Stimulated activated CD8-positive, alpha-beta memory T cell treated with anti-CD3 and anti-CD28 coated beads, Interleukin-15, amount 100 ng/mL, for 4 hours (primary cell): ENCODE measurements at places on chromosomes 12 and 14.

GRCh38 chr12:32367381-32367780, 32.0 kb upstream of the FGD4 start:
- DNase-seq, result no peak

DNA sequence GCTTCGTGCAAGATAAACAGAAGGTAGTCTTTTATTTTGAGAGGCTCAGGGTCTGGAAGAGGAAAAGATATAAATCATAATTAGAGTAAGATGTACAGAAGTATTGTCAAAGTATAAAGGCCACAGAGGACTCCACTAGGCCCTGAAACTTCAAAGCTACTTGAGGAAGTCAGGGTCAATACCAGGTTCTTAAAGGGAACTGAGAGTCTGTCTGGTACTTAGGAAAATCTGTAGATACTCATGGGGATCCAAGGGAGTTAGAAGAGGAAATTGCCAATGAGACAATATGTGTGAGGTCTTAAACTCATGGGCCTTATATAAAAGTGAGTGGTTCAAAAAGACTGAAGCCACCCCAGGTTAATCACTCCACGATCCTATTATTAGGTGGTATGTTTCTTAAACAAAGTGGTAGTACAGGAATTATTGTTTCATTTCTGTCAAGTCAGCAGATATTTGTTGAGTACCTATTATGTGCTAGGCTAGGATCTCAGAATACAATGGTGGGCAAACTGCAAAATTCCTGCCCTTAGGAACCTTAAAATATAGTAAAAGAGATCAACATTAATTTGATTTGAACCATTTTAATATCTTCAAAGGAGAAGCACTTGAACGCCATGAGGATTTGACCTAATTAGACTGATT, 314.6 kb downstream of the ADAMTS20 start:
- DNase-seq, result no peak

DNA sequence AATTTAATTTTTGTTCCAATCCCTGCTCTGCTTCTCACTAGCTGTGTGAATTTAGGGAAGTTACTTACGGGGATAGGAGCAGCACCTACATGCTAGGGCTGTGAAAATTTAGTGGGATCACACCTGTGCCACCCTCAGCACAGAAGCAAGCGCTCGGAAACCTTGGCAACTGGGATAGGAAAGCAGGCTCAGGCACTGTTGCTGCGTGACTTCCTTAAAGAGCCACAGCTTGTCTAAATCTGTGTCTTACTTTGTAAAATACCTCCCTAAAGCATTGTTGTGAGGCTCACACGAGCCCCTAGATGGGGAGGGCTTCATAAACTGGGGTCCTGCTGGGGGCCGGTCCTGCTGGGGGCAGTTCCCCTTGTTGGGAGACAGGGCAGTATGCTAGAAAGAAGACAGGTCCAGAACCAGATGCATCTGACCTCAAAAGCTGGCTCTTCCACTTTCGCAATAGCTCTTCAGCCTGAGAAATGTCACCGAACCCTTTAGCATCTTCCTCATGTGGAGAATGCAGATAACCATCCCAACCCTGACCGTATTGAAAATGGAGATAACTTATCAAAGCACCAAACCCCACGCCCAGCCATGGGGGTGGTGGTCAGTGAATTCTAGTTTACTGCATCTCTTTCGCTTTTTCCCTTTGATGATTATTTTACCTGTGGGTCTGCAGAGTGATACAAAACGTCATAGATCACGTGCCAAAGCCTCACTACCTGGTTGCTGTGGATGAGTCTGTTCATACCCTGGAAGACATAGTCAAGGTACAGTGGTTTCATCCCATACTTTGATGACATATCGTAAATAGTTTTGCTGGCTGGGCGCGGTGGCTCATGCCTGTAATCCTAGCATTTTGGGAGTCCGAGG, 54.1 kb downstream of the AK7 start:
- DNase-seq, result no peak

- no peak for DNase-seq
These were observed 26.9 kb downstream of the C12orf42 start for GRCh38 chr12:103468837-103469236.

DNA sequence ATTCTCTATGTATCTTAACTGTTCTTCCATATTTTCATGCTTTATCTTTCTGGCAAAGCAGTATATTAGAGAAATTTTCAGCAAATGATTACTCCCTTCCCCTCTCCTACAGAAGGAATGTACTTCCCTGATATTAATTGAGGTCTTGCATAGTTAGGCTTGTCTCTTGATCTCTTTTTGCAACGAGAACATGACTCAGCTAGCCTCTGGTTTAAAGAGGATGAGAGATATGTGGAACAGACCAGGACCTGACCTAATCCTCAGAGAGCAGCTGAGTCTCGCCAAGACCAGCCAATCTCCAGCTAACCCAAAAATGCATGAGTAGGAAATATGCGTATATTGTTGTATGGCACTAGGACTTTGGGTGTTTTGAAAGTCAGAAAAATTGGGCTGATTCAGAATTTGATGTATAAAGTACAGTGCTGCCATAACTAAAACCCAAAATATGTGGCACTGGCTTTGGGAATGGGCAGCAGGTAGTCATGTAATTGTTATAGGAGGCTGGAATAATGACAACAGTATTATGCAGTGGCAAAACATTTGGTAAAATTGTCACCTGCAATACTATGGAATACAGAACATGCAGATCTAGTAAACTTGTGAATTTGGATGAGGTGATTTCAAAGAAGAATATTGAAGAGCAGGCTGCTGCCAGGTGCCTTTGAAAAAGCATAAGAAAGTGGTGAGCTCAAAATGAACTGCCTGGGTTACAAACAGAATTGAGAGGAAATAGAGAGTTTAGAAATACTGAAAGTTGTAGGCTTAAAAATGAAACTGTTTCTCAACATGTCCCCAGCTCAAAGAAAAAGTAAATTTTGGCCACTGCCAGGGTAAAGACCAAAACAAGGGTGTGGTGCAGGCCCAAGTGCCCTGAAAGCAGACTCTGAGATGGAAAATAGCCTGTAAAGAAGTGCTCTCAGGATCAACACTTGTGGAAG, 9.3 kb upstream of the USP15 start:
- no peak for DNase-seq

- DNase-seq, result no peak
These were observed 12.7 kb downstream of the CPSF6 start for GRCh38 chr12:69252033-69252432.

GRCh38 chr12:75121036-75121705, 88.5 kb downstream of the KCNC2 start:
- DNase-seq, result no peak

DNA sequence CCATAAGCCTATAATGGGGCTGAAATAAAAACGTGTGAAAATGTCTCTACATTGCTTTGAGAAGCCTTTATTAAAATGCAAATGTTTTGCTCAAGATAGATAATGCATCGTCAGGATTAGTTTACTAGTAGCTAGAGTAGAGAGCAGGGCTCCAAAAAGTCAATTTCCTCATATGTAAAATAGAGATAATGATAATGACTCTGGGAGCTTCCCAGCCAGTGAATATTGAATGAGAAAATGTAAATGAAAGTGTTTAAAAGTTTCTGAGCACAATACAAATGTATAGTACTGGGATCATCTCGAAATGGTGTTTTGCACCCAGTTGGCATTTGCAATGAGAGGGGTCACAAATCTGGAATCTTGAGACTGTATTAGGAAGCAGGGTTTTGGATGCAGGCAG, 135.3 kb downstream of the OTOGL start:
- DNase-seq, result no peak

DNA sequence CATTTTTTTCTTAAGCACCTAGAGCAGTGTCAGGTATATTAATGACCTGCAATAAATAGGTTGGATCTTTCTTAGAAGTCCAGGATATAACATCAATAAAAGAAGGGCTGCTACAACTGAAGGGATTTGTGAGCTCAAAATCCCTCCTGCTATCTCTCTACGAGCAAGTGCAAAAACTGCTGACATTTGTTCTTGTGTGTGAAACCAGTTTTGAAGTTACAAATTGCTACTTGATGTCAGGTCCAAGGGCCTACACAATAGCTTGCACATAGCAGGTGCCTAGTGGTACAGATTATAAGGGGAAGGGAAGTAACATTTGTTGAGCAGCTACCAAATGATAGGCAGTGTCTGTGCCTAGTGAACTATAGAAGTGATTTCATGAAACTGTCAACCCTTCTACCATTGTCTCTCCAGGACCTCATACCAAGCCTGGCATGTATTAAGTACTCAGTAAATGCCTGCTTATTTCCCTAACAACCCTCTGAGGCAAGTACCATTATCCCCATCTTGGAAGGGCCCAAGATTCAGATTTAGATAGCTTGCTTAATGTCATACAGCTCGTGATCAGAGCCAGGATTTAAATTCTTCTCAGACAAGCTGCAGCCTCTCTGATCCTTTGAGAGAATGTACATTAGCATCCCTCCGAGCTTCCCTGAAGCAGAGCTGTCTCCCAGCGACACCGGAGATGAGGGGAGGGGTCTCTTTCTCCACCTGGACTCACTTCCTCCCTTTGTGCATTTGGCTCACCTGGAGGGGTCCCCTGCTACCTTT, 300.3 kb downstream of the ZFP36L1 start:
- no peak for DNase-seq

GRCh38 chr12:16330560-16330959, 16.9 kb upstream of the MGST1 start:
- no peak for DNase-seq

DNA sequence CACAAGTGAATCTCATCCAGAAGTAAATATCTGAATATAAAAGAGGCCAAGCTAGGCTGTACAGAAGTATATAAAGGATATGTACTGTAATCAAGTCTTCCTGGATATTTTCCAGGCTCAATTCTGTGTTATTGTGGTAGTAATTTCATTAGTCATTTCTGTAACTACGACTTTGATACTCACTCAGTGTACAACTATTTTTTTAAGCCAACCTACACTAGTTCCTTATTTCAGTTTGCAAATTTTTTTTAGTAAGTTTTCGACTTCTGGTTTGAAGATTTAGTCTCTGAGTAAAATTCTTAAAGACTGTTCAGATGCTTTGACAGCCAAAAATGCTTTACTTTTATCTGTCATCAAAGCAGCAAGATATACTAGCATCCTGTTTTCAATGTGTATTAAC, 130.8 kb downstream of the CAPZA3 start:
- DNase-seq, result no peak

- no peak for DNase-seq
These were observed 41.7 kb downstream of the LARP4 start for GRCh38 chr12:50442178-50442908.

DNA sequence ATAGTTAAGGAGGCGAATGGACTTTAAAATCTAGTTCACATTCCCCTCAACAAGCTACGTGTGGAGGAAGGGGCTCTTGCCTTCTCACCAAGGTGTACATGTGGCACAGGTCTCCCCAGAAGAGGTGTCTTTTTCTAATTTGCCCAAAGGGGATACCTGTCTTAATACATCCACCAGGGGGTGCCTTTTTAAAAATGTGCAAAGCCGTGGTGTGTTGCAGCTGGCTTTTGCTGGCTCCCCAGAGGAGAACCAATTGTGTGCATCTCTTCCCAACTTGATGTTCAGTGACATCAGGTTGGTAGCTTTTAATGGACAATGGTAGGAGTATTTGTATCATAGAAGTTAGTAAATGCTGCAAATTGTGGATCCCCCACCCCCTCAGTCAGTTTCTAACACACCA, 33.8 kb downstream of the CREBL2 start:
- DNase-seq, result no peak

- no peak for DNase-seq
These were observed 119.8 kb downstream of the MGST1 start for GRCh38 chr12:16467272-16467671.

DNA sequence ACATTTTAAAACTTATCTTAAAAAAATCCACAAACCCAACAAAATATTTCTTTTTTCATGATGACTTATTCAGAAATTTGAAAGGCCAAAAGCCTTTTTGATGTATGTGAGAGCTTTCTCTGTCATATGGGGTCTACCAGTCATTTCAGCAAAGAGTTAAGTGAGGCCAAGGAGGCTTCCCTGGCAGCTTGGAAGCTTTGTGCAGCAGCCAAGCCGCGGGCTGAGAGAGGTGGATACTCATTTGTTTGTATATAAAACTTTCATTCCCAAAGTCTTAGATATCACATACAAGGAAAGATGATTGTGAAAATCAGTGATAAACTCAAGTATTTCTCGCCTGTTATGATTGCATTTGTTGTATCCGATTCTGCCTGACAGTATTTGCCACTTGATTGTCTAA, 48.5 kb upstream of the RNU6-8 start:
- no peak for DNase-seq

DNA sequence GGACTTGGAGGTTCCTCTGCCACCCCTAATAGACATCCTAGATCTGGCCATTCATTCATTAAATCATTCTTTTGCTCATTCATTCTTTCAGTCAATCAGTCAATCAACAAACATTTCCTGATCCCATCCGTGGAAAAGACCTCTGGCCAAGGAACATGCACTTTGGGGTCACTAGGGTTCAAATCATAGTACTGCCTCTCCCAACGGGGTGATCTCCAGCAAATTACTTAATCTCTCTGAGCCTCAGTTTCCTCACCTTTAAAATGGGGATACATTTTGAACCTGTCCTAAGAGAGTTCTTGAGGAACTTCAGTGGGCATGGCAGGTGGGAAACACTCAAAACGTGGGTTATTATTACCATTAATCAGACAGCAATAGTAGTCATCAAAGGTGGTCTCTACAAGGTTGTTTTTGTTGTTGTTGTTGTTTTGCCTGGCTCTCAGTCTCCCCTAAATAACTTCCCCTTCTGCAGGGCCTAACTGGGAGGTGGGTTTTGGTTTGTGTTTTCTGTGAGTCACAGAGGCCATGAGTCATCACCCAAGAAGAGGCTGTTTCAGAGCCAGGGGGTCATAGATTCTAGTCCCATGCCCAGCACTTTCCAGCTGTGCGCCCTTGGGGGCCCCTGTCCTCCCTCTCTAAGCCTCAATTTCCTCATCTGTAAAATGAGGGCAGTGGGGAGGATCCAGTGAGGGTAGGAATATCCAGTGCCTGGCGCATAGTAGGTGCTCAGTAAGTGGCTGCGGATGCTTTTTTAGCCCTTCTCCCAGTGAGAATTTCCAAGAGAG, 16.9 kb upstream of the FAM222A start:
- DNase-seq, result no peak

GRCh38 chr12:111546758-111547383, 52.2 kb downstream of the ATXN2 start:
- DNase-seq, result no peak

- no peak for DNase-seq
These were observed 133.9 kb downstream of the STXBP6 start for GRCh38 chr14:24915958-24916595.
